ENCODE measurements at places on chromosomes 3 and 15.

GRCh38 chr3:122310361-122310760, 14.7 kb upstream of the CSTA start:
- DNase-seq: no peak

DNA sequence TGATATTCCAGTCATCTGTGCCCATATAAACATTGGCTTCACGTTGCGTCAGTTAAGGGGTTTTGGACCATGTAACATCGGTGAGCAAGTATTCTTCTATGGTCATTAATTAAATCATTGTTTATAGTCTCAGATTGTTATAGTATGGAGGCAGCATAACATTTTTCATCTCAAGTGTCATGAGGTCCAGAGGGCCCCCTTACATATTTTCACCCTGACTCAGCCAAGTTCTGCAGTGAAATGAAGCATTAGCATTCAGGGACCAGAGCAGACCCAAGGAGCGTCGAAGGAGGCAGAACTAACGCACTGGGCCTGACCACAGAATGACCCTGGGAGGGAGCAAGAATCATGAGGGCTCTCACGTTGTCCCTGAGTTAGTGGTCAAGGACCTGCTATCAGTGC, 171.5 kb downstream of the LRTM1 start:
- DNase-seq: peak; percentile 62

- DNase-seq: no peak
Measured at GRCh38 chr3:88149101-88149508, 654 bp upstream of the C3orf38 start.

DNA sequence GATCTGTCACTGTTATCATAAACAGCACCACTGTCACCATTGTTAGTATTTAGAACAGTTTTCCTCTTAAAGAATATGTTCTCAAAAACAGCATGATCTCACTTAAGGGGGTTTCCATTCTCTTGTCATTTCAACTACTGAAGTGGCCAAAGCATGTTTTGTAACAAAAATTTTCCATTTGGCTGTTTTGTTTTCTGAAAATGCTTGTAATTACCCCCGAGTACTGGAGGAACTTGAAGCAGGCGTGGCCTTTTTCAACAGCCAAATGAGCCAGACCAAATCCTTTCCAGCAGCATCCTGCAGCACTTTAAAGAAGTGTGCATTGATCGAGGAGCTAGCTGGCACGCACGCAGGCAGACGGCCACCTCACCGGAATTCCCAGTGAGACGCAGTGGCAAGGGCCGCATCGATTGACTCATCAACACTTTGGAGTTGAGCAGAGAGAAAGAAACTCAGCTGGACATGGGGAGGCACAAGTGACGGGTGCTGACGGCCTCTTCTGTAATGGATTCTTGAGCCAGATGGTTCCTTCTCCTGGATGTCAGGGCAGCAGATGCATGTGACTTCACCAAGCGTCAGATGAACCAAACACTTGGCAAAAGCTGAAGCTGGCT, 234.3 kb upstream of the IGF1R start:
- DNase-seq: no peak

GRCh38 chr3:133230195-133230594, 169.7 kb upstream of the BFSP2 start:
- no peak for DNase-seq

- no peak for DNase-seq
Measured at GRCh38 chr15:58069008-58069407, 3.5 kb upstream of the ALDH1A2 start.

GRCh38 chr15:72472992-72473610, 1.0 kb upstream of the ARIH1 start:
- no peak for DNase-seq

- no peak for DNase-seq
Measured at GRCh38 chr3:40737343-40737742, 212.6 kb downstream of the ZNF621 start.

DNA sequence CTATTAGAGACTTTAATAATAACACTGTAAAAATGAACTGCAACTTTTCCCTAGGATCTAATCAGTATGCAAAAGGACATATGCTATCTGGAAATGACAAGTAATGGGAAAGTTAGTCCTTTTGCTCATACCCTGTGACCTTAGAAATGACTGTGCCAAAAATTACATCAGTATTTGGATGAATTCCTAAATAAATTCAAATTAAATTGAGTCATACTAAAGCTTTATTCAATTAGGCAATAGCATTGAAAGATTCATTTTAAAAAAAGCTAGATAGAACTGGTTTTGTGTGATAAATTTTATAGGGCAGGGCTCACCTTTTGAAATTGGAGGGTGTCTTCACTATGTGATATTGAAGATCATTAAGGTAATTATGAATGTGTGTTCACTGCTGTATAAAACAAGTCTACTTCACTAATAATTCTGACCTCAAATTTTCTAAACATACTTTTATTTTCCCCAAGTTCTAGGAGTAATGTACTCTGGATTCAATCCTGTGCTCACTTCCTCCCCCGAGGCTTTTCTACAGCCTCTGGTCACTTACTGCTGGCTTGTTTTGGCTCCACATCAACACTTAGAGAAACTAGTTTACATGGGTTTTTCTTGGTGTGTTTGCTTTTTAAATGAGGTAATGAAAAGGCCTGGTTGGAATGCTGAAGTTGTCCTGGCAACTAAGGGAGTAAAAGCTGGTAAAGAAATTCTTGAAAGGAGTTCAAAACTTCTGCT, 44.4 kb upstream of the SPTSSB start:
- DNase-seq: peak; percentile 12

DNA sequence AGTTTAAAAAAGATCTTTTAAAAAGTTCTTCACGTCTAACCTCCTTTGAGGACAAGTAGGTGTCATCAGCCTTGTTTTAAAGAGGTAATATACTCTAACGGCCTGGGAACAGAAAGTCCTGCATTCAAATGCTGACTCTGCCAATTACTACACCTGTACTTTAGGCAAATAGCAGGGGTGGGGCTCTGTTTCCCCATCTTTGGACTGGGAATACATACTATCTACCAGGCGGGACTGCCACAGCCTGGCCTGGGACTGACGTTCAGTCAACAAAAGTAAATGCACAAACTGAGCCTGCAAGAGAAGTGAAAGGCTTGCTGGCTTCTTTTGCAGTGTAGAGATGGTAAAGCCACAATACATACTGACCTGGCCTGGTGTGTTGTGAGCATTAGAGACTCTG, 107.6 kb upstream of the SPATA12 start:
- DNase-seq: no peak

DNA sequence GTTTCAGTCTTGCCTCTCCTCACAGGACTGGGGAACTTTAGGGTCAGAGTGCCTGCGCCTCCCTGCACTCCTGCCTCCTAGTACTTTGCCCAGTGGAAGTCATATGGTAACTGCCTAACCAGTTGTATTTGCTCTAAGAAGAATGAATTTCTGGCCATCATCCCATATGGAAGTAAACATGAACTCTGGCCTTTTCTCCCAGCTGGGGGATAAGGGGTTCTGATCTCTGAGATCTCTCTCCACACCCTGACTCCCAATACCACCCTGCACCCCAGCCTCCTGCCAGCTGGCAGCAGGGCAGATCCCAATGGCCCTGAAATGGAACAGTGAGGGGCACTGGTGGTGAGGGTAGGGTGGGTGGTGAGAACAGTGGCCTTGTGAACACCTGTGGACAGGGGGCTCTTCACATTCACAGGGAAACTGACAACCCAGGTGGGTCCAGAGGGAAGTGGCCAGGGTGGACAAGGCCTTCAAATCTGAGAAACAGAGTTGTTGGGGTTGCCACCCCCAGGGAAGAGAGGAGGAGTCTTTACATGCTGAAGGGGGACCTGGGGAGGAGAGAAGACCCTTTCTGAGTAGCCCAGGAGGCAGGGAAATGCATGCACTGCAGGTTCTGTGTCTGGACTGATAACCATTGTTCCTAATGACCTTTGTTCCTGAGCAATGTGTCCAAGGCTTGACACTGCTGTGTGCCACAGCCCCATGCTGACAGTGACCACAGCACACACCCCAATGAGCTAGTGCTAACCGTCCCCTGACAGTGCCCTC, 36.9 kb downstream of the RHCG start:
- DNase-seq: no peak

GRCh38 chr3:194959217-194959616, 273.5 kb downstream of the FAM43A start:
- no peak for DNase-seq

GRCh38 chr3:58522759-58523425, 14.1 kb downstream of the ACOX2 start:
- DNase-seq: no peak

DNA sequence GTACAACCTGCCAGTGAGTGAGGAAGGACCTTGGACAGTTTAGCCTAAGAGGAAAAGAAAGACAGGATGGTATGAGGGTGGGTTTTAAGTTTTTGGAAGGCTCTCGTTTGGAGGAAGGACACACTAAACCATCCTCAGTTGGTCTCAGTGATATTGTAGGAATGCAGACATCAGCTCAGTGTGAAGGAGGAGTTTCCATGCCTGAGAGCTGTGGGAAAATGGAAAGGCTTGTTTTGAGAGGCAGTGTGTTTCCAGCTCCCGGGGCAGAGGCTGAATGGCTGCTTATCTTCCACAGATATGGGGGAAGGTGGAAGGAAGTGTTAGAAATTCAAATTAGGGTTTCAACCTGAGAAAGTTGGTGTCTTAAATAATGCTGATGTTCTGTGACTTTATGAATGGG, 89.6 kb upstream of the MYZAP start:
- DNase-seq: no peak

- DNase-seq: no peak
Measured at GRCh38 chr3:177665122-177665808, 468.0 kb upstream of the TBL1XR1 start.

GRCh38 chr15:35674873-35675781, 129.2 kb upstream of the DPH6 start:
- no peak for DNase-seq

DNA sequence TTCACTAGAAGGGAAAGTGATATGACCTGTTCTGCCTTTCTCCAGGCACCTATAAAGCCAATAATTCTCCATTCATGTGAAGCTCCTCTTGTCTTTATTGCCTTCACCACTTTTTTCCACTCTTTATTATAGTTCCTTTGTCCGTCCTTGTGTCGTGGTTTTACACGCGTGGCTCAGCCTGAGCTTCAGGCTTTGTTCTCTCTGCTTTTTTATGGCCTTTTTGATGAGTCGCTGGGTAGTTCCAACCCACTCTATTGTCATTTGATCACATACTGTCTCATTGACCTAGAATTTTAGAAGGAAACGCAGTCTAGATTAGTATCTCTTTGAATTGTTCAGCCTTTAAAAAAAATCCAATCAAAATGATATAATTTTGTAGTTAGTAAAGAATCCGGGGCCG, 403.2 kb downstream of the PTPRG start:
- DNase-seq: no peak

- DNase-seq: no peak
Measured at GRCh38 chr3:186003610-186004009, 65.8 kb upstream of the TRA2B start.

DNA sequence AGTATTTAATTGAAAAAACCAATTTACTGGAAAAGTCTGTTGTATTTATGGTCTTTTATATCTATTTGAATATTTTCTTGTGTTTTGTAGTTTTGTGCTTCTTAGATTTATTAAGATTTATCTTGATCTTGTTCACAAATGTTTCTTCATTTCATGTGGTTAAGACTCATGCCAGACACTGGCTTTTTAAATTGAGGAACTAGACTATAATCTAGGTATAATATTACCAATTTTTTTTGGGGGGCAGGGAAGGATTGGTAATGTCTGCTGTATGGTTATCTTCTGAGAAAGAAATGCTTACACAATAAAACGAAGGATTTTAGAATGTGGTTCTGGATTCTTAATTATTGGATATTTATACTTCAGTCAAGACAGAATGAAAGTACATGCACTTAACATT, 24.9 kb downstream of the AP4E1 start:
- no peak for DNase-seq

GRCh38 chr3:66198437-66199088, 22.2 kb upstream of the SLC25A26 start:
- DNase-seq: no peak

DNA sequence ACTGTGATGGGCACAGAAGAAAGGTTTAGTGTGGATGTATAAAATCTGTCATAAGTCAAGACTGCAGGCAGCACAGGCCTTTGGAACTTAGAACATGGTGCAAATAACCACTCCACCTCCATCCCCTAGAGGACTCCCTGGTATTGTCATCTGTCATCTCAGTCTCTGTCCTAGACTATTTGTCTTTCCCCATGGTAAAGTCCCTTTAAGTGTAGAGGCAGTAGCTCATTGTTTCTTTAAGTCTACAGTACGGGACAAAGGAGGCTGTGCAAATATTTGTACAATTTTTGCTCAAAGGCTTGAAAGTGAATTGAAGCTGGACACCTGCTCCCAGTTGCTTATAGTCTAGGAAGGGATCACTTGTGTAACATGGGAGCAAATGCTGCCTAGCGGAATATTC, 3.2 kb upstream of the PXYLP1 start:
- no peak for DNase-seq

DNA sequence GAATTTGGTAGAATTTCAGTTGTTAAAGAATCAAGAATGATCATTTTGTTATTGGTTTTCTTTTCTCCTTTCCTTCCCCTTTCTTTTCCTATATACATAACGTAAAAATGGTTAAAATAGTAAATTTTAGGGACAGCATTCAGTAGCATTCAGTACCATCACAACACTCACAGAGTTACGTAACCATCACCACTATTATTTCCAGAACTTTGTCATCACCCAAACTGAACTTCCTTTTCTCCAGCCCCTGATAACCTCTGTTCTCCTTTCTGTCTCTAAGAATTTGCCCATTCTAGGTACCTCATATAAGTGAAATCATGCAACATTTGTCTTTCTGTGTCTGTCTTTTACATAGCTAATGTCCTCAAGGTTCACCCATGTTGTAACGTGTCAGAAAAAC, 165.3 kb downstream of the AKAP13 start:
- no peak for DNase-seq

DNA sequence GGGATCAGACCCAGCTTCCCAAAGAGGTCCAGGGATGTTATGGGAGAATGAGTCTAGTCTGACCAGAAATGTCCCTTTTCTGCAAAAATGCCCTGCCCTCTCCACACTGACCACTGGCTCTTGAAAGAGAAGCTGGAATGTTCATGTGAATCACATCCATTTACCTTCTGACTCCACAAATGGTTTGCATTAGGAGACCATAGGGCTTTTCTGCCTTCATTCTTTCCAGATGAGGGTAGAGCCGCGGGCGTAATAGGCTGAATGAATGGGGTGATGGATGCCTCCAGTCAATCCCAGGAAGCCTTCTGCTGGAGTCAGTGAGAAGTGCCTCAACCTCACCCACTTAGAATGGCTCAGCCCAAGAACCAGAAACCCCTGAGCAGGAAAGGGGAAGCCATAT, 47.2 kb upstream of the IREB2 start:
- no peak for DNase-seq

DNA sequence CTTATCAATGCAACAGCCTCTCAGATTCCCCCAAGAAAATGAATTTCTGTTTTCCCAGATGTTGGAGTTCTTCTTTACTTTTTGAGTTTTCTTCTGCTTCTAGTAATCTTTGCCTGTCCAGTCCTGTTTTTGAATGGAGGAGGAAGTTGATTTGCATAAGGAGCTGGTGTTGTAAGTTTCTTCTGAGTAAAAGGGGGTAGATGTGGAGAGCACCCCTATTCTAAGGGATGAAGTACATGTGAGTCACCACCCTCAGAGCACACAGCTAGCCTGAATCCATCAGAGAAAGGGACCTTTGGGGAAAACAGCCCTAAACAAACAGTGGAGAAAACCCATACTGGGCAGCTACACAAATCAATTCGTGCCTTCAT, 34.5 kb downstream of the ACAA1 start:
- no peak for DNase-seq
